ENCODE measurements at places on chromosomes 2 and 18. TPM values are rescaled to one million over a fixed set of nuclear protein-coding genes. Genes with fewer than 3 reads are reported as not detected.

Gene TUBA4B
- not detected for total RNA-seq

Gene POTEJ
- total RNA-seq: not detected

GRCh38 chr2:172172513-172173173 is 69.9 kb upstream of the DLX2 start:
- peak; percentile 76 for DNase-seq

Gene STPG4
- not detected for total RNA-seq

DNA sequence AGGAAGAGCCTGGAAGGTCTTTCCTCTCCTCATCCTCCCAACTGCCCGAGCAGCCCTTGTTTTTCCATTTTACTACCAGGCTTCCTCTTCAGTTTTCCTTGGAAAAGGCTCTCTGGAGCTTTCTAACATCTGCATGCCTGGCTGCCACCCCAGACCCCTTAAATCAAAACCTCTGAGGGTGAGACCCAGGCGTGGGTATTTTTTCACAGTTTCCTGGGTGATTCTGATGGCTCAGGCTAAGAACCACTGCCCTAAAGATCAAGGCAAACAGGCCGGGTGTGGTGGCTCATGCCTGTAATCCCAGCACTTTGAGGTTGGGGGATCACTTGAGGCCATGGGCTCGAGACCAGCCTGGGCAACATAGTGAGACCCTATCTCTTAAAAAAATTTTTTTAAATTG is 35.4 kb downstream of the EMILIN2 start:
- DNase-seq: no peak

Gene RAPH1
- total RNA-seq: 71.6 TPM

Gene NPPC
- total RNA-seq: 0.36 TPM

GRCh38 chr18:59516356-59517155 is 157.5 kb upstream of the LMAN1 start:
- peak; percentile 50 for DNase-seq

DNA sequence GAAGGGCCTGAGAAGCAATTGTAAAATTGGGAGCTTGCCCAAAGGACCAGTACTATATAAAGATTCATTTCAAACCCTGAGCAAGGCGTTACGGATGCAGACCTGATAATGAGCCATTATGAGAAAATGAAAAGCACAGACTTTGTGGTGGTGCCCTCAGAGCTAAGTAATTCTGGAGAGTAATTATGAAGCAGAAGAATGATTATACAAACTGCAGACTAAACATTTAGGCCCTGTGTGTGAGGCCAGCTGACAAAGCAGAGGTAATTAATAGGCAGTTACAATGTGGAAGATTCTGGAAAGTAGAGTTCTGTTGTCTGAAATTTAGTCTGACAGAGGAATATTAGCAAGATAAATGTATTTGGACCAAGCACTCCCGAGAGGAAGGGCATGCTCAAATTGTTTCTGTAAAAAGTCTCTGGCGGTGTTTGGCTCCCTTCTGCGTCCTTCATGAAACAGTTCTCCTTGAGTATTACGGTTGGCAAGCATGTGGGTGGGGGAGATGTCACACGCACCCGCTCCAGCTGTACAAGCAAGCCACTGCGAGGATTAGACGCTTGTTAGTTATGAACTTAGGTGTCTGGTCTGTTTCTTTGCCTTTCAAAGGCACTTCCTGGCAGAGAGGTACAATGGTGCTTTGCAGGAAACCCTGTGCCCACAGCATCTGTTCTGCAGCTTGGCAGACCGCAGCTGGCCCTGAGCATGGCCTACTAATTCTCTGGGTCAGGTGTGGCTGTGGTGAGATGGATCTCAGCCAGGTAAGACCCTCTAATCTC is 45.5 kb downstream of the CDC42EP3 start:
- DNase-seq: no peak

DNA sequence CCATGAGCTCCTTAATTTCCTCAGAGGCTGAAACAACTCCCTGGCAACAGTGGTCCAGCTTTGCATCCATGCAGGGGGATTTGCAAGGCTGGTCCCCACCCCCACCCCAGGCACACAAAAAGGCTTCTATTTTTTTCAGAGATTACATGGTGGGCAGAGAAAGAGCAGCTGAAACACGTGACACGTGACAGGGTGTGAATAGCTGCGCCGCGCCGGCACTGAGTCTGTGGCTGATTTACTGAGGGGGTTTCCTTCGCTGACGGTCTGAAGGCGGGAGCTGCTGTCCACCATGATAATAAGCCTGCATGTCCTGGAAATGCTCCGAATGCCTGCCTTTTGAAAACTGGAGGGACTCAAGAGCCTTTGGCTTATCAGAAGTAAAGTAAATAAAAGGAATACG is 50.7 kb upstream of the APCDD1 start:
- no peak for DNase-seq

DNA sequence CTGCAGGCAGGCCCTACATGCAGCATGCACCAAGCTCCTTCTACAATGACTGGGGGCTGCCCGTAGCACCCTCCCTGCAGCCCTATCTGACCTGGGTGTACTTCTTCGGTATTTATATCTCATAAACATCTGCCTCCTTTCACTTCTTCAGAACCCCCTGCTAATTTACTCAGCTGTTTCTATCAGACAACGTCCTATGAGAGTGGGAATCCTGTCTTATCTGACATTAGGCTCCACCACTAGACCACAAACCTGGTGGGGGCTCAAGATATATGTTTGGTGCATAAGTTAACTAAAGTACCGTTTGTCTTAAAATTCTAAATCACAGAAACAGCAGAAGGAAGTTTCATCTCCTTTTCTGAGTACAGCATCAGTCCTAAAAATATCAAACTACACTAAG is 10.6 kb downstream of the HSBP1L1 start:
- DNase-seq: no peak

DNA sequence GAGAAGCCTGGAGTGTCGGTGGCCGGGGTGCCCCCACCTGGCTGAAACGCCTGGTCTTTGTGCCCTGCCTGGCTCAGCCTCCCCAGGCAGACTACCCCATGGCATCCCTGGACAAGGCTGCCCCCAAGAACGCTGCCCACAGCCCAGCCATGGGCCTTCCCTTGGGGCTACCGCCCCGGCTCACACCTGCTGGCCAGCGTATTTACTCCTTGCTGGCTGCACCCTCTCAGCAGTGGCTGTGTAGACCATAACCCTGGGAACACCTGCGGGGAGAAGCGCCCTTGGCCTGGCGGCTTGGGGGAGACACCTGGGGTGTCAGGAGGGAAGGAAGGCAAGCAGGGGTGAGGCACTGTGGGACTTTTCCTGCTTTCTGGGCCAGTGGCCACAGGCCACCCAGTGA is 17.3 kb downstream of the CAPN10 start:
- no peak for DNase-seq

- DNase-seq: peak; percentile 72
These were observed 550 bp upstream of the SFXN5 start for GRCh38 chr2:73072129-73072395.

Gene NMUR1
- total RNA-seq: 2.0 TPM

Gene GAREM2
- 4.3 TPM for total RNA-seq

- no peak for DNase-seq
These were observed 73.4 kb downstream of the DPP10 start for GRCh38 chr2:114515882-114516281.

GRCh38 chr2:27857417-27858172 is 32.6 kb downstream of the RBKS start:
- DNase-seq: no peak

GRCh38 chr2:217362710-217363109 is 502.8 kb upstream of the TNP1 start:
- no peak for DNase-seq

Gene SCYGR4
- total RNA-seq: not detected

DNA sequence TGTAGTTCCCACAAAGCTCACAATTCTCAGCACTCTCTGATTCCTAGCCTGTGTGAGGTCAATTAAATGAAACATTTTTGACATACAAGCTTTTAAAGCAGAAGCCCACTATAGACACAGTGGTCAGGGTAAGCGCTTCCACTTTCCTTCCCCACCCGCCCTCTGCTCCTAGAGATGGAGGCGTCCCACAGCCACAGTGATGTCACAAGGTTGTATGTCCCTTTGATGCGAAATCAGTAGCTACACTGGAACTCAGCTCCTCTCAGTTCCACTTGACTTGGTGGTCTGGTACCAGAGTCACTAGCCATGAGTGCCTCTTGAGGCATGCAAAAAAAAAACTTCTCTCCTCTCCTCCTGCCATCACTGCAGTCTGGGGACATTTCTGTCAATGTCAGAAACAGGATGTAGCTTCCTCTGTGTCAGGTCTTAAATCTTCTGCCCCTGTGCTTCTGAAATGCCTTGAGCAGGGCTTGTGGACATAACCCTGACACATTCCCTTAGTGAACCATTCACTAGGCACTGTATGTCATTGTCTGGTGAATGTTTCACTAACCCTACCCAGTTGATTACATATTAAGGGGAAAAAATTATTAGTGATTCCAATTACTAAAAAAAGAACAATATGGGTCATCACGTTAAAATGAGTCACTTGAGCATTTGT is 7.8 kb downstream of the SULT1C4 start:
- no peak for DNase-seq

Gene DCC
- 4.4 TPM for total RNA-seq

GRCh38 chr2:110126086-110126773 is 10.6 kb upstream of the MALL start:
- DNase-seq: no peak

Gene USP37
- 24.8 TPM for total RNA-seq

Gene PROKR1
- not detected for total RNA-seq

DNA sequence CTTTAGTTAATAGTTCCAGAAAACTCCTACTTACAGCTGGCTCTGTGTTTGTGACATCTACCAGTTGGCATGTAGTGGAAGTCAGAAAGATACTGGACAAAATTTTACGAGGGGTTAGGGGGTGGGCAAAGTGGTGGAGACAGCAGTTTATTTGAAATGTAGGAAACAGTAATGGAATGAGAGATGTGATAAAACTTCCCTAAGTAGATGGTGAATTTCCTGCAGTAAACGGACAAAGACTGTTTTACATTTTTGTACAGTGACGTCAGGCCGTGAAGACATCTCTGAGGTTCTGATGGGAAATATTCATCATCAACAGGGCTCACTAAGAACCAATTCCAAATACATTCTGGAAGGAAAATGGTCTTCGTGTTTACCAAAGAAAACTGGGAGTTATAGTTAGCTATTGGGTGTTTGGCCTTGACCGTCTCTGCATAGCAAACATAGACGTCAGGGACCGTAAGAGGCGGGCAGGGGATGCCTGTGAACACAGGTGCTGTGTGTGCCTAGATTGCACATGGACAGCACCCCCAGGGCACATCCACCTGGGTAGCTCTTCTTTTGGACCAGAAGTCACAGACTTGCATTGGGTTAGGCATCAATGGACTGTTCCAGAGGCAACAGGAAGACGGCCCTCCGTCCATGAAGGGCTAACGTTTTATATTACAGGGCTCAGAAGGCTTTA is 131.5 kb downstream of the ZNF516 start:
- no peak for DNase-seq

- DNase-seq: no peak
These were observed 456.0 kb upstream of the ZEB2 start for GRCh38 chr2:144975881-144976280.

DNA sequence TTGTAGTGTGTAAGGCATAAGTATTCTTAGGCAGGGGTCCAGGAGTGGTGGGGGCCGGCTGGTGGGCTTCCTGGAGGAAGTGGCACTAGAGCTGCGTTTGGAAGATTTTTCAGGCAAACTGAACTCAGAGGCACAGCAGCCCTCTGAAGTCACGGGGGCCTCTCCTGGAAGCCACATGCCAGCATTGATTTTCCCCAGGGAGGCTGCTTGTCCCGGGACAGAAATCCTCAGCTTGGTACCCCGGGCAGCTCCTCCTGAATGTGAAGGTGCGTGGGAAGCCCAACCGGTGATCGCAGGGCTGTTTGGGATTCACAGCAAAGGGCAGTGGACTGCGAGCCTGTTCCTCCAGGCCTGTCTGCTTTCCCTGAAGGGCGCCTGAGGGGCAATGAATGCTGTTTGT is 1.6 kb upstream of the PDIA6 start:
- no peak for DNase-seq

Gene AGPS
- total RNA-seq: 38.7 TPM

GRCh38 chr2:201887773-201888425 is 81.6 kb downstream of the CDK15 start:
- no peak for DNase-seq

- DNase-seq: no peak
These were observed 281.9 kb downstream of the SRBD1 start for GRCh38 chr2:45329045-45329677.

- DNase-seq: no peak
These were observed 173.6 kb downstream of the BCL2 start for GRCh38 chr18:63145851-63146555.

- no peak for DNase-seq
These were observed 396.1 kb upstream of the RAB12 start for GRCh38 chr18:8212896-8213780.

- DNase-seq: no peak
These were observed 67.4 kb downstream of the TNS1 start for GRCh38 chr2:217935235-217935879.

DNA sequence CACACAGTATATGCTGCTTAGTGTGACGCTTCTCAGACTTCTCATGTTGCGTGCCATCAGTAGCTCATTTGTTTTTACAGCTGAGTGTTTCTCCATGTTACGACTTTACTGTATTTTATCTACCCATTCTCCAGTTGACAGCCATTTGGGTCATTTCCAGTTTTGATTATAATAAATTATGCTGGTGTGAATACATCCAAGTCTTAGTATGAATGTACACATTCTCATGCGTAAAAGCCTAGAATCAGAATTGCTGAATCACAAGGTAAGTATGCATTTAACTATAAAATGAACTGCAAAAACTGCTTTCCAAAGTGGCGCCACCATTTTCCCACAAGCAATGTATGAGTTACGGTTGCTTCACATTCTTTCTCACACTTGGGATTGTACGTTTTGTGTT is 184.2 kb upstream of the SLC35G4 start:
- DNase-seq: no peak

DNA sequence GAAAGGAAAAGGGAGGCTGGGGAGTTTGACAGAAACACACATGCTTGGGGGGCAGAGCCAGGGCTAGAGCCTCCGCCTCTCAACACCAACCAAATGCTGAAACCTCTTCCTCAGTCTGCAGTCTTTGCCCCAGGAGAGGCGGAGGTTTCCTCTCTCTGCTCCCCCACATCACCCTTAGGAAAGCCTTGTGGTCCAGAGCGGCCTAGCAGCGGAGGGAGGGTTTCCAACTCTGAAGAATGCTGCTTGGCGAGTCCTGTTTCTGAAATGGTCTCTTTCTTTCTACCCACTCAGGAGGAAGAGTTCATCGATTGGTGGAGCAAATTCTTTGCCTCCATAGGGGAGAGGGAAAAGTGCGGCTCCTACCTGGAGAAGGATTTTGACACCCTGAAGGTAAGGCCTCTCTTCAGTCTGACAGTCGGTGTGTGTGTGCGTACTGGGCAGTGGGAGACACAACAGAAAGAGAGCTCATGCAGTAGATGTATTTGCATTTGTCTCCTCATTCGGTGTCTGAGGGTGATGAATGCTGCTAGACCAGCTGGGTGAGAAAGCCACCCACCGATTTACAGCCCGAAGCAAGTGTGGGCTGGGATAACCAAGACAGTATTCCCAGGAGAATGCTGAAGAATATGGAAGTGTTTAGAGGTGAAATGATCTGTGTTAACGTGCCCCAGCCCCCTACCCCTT is 190.5 kb downstream of the DYSF start:
- no peak for DNase-seq

- DNase-seq: no peak
These were observed 42.9 kb upstream of the REL start for GRCh38 chr2:60838481-60838880.

GRCh38 chr2:46909771-46910419 is 5.7 kb downstream of the MCFD2 start:
- DNase-seq: no peak

GRCh38 chr18:80245781-80246444 is 1.4 kb downstream of the PARD6G start:
- DNase-seq: peak; percentile 63

- no peak for DNase-seq
These were observed 108.4 kb downstream of the TACR1 start for GRCh38 chr2:75090770-75091515.

Gene CHCHD5
- total RNA-seq: 43.0 TPM

- DNase-seq: no peak
These were observed 9.0 kb downstream of the CAPN10 start for GRCh38 chr2:240595381-240596079.

Measured in ureter (tissue), 1 donor.